Activated T-cell treated with anti-CD3 and anti-CD28 coated beads for 24 hours (primary cell): ENCODE measurements at places on chromosomes 11 and 22.

GRCh38 chr11:33643167-33643824, 57.3 kb downstream of the C11orf91 start:
- no peak for DNase-seq

DNA sequence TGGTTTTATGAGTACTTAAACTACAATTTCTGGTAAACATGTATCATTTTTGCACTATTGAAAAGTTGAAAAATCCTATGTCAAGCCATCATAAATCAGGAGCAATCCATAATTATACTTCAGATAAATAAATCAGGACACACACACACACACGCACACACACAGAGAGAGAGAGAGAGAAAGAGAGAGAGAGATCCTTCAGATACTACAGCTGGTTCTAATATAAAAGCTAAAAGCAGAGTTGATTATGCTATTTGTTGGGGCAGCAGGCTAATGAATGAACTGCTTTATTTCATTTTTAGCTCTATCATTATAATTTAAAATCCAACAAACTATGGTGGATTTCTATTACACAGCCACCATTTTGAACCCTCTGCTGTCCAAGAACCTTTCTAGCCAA, 322.4 kb upstream of the CCDC90B start:
- DNase-seq = no peak

DNA sequence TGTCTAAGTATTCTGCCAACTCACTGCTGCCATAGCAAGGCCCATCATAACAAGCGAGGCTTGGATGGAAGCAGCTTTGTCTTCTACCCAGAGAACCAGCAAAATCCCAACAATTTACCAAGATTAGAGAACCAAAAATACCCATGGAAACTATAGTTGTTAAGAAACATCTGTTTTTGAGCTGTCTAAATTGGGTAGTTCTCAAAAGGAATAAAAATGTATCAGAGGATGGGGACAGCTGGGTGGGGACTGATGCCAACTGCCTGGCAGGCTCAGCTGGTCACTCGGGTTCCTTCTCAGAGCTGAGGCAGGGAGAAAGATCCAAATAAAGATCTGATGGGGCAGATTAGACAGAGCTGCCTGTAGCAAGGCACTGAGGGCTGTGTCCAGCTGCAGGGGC, 85.9 kb upstream of the GRK3 start:
- DNase-seq = no peak

- DNase-seq = no peak
Observed at GRCh38 chr11:41273908-41274307, 185.5 kb downstream of the LRRC4C start.

- no peak for DNase-seq
Observed at GRCh38 chr22:49210606-49211005, 617.1 kb downstream of the BRD1 start.

- DNase-seq = no peak
Observed at GRCh38 chr11:14111496-14111895, 149.0 kb downstream of the SPON1 start.

- no peak for DNase-seq
Observed at GRCh38 chr11:61769946-61770683, 17.7 kb downstream of the MYRF start.

- no peak for DNase-seq
Observed at GRCh38 chr11:34850334-34850733, 65.8 kb downstream of the APIP start.

GRCh38 chr11:121048464-121049233, 24.7 kb downstream of the TBCEL start:
- DNase-seq = no peak

DNA sequence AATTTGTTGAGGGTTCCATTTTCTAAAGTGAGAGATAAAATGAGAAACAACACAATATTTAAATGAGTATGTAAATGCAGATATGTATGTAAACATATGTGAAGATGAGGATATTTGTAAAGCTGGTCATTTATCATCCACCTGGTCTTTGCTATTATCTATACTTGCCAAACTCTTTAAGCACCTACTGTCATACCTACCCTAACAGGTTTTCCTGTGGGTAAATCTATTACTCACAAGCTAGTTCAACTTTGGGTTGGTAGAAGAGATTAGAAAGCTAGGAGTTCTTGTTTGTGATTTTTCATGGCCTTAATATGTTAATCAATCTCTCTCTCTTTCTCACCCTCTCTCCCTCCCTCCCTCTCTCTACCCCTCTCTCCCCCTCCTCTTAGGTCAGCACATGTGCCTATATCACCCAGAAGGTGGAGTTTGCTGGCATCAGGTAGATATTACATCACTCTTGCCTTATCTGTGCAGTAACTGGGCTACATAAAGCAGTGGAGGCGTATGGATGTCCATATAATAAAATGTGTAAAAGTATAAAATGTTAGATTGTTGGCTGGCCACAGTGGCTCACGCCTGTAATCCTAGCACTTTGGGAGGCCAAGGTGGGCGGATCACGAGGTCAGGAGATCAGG, 14.7 kb downstream of the DEPDC5 start:
- DNase-seq = no peak
